Adipose tissue (tissue), 3 donors: ENCODE measurements at places on chromosomes 13 and 19. TPM values are rescaled to one million over a fixed set of nuclear protein-coding genes. Genes with fewer than 3 reads are reported as not detected.

Gene ZNF560
- 0.16 TPM for polyA plus RNA-seq

Gene SHD
- not detected for polyA plus RNA-seq

Gene ASPDH
- polyA plus RNA-seq = not detected

Gene RAB8A
- polyA plus RNA-seq = 20.8 TPM

Gene ATP1A3
- polyA plus RNA-seq = 0.34 TPM

Gene FOSB
- polyA plus RNA-seq = 650 TPM

Gene DLL3
- polyA plus RNA-seq = not detected

Gene ARL11
- polyA plus RNA-seq = 4.2 TPM

Gene SRRM5
- polyA plus RNA-seq = 0.20 TPM

Gene NTF4
- not detected for polyA plus RNA-seq

Gene BCAM
- polyA plus RNA-seq = 62.1 TPM

Gene TSHZ3
- polyA plus RNA-seq = 5.8 TPM

Gene VSTM2B
- not detected for polyA plus RNA-seq

Gene ZNF540
- 3.1 TPM for polyA plus RNA-seq

Gene LGALS7B
- polyA plus RNA-seq = 5.1 TPM

Gene POLRMT
- 31.0 TPM for polyA plus RNA-seq

Gene NKG7
- 1.5 TPM for polyA plus RNA-seq

Gene METTL21C
- polyA plus RNA-seq = not detected

Gene CDK8
- 5.1 TPM for polyA plus RNA-seq

Gene ZNF429
- polyA plus RNA-seq = 8.5 TPM

Gene IGSF23
- not detected for polyA plus RNA-seq

Gene SHC2
- polyA plus RNA-seq = 15.4 TPM

Gene ZNF83
- polyA plus RNA-seq = 16.2 TPM

Gene CPB2
- not detected for polyA plus RNA-seq

Gene KIR2DL3
- not detected for polyA plus RNA-seq

Gene OR7C1
- not detected for polyA plus RNA-seq

Gene DACT3
- polyA plus RNA-seq = 3.6 TPM

Gene ZSWIM9
- 7.8 TPM for polyA plus RNA-seq

Gene USE1
- polyA plus RNA-seq = 45.7 TPM

Gene COX6B2
- 0.03 TPM for polyA plus RNA-seq

Gene NXNL1
- polyA plus RNA-seq = 1.6 TPM

Gene ARHGAP45
- 14.7 TPM for polyA plus RNA-seq

Gene ZNF497
- 0.51 TPM for polyA plus RNA-seq

Gene TNNI3
- 30.8 TPM for polyA plus RNA-seq

Gene SERP2
- polyA plus RNA-seq = 2.5 TPM

Gene SERPINE3
- not detected for polyA plus RNA-seq

Gene GPR4
- 11.6 TPM for polyA plus RNA-seq

Gene DKKL1
- 0.21 TPM for polyA plus RNA-seq

Gene KLF1
- polyA plus RNA-seq = 0.07 TPM

Gene GPR12
- not detected for polyA plus RNA-seq

Gene PRTN3
- 2.8 TPM for polyA plus RNA-seq

Gene ZNF554
- polyA plus RNA-seq = 1.2 TPM

Gene SETDB2
- 1.8 TPM for polyA plus RNA-seq

Gene BLVRB
- 109 TPM for polyA plus RNA-seq

Gene ABCA7
- 14.7 TPM for polyA plus RNA-seq

Gene C1QTNF9
- polyA plus RNA-seq = 3.3 TPM

Gene ATG4D
- 21.5 TPM for polyA plus RNA-seq

Gene ZNF93
- polyA plus RNA-seq = 1.7 TPM

Gene NKPD1
- 0.11 TPM for polyA plus RNA-seq

Gene KCNN4
- polyA plus RNA-seq = 3.4 TPM

Gene ZNF468
- polyA plus RNA-seq = 5.5 TPM

Gene SOX1
- polyA plus RNA-seq = not detected

Gene TSKS
- polyA plus RNA-seq = 0.22 TPM

Gene CLIP3
- polyA plus RNA-seq = 1.2 TPM

Gene EMP3
- 89.1 TPM for polyA plus RNA-seq
